Activated T-cell treated with anti-CD3 and anti-CD28 coated beads for 4 hours (primary cell): ENCODE measurements at places on chromosomes 3 and 15.

- no peak for DNase-seq
These were observed 3.0 kb downstream of the KLF13 start for GRCh38 chr15:31329640-31330010.

- no peak for DNase-seq
These were observed 708.7 kb downstream of the VGLL3 start for GRCh38 chr3:86282106-86282787.

DNA sequence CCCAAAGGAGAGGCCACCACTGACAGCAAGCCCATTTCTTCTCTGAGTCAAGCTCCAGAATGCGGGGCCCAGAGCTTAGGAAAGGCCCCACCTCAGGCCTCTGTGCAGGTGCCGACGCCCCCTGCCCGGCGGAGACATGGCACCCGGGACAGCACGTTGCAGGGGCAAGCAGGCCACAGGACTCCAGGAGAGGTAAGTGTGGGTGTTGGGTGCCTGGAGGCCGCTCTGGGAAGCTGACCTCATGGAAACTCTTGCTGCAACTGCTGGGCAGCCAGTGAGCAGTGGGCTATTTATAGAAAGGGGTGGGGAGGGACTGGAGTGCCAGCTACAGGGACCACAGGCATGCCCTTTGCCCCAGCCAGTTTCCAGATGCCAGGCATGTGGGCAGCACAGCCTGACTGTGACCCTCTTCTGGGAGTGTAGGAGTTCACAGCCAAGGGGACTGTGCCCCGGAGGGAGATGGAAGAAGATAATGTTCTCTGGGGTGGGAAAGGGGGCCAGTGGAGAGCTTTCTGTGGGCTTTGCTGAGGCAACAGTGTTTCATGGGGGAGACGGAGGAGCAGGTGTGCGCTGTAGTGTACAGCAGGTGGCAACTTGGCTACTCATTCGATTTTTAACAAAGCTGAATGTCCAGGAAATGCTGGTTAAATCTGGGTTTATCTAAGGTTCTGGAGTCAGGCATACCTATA lies 23.7 kb downstream of the ALPK3 start:
- DNase-seq: no peak

DNA sequence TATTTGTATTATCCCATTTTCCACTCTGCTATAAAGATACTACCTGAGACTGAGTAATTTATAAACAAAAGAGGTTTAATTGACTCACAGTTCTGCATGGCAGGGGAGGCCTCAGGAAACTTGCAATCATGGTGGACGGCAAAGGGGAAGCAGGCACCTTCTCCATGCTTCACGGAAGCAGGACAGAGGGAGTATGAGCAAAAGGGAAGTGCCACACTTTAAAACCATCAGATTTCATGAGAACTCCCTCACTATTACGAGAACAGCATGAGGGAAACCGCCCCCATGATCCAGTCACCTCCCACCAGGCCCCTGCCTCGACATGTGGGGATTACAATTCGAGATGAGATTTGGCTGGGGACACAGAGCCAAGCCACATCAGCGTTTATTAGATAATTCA lies 172.8 kb downstream of the NR2F2 start:
- no peak for DNase-seq

GRCh38 chr3:114829783-114830182 lies 317.3 kb downstream of the ZBTB20 start:
- no peak for DNase-seq

DNA sequence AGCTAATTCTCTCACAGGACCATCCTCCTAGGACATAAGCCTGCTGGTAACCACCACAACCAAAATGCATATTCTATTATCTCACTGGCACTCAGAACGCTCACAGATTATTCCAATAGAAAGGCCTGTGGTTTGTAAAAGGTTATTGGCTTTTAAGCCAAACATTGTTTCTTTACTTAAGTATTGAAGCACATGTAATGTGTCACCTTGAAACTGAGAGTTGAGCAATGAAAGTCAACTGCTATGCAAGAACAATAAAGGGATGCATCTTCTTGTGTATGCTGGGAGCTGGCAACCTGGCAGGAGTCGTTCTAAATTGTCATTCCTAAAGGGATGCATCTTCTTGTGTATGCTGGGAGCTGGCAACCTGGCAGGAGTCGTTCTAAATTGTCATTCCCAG lies 298.6 kb upstream of the DNAJC19 start:
- no peak for DNase-seq

DNA sequence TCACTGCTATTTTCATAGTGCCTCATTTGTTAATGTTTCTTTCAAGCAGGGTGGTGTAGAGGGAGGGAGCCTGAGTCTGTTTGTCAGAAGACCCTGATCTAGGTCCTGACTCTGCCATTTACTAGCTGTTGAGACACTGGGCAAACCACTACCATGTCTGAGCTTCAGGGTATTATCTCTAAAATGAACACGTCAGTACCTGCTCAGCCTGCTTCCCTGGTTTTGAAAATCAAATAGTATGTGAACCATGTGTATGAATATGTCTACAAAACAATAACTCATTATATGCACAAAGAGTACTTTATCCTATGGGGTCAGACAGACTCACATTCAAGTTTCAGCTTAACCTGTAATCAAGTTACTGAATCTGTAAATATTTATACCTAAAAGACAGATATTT lies 25.1 kb downstream of the SYNPR start:
- no peak for DNase-seq

GRCh38 chr15:47824147-47824546 lies 106.8 kb downstream of the SEMA6D start:
- no peak for DNase-seq

- no peak for DNase-seq
These were observed 261.1 kb upstream of the IL12A start for GRCh38 chr3:159727506-159727905.

GRCh38 chr3:173659972-173660371 lies 262.4 kb downstream of the NLGN1 start:
- no peak for DNase-seq

GRCh38 chr15:37217567-37217966 lies 117.2 kb upstream of the MEIS2 start:
- DNase-seq: no peak

DNA sequence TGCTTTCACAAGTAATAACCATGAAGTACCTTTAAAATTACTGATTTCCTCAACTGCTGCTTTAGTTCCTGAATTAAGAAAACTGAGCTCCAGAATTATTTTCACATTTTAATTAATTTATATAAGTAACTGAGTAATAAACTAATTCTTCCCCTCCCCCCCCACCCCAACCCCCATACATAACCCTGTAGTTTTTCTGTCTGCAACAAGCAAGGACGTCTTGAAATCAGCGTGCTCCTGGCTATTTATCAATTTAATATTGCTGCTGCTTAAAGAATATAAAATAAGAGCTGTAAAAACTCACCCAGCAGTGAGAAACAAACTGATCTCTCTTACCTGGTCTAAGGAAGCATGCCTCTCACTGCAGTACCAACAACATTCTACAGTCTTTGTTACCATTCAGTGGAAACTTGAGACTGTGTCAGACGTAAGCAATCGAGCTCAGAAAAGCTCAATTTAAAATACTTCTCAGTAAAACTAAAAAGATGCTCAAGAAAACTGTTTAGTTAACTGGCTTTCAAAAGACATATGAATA lies 121.0 kb downstream of the TFDP2 start:
- DNase-seq: peak; percentile 5

DNA sequence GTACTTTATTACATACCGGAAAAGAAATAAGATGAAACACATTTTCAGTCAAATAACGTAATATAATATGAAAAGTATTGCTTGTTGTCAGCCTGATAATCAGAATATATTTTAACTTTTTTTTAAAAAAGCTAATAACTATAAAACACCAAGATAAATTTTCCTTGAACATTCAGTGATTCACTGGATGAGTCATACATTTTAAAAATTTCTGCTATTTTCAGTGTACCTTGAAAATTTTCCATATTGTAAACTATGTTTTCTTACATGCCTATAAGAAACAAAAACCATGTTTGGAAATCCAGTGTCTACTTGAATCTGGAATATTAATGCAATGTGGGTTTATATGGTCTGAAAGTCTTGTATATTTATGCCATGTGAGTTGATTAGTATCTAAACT lies 36.3 kb upstream of the MEIS2 start:
- no peak for DNase-seq

GRCh38 chr3:74523811-74524210 lies 90.6 kb downstream of the CNTN3 start:
- DNase-seq: no peak

DNA sequence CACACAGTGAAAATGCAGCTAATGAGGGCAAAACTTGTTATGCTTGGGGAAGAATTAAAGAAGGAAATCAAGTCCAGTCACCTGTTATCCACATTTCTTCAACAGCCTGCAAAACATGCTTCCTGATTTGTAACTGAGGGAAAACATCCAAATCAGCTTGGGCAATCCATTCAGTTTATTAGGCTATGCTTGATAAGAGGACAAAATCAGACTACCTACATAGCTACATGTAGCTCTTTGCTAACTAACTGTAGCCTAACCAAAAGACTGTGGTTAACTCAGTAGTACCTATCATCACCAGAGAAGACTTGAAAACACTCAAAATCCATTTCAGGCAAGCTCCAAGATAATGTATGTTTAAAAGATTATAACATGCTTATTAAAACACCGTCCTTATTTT lies 436.4 kb downstream of the SHQ1 start:
- DNase-seq: no peak

- DNase-seq: no peak
These were observed 16.7 kb upstream of the WNT7A start for GRCh38 chr3:13896473-13897154.

DNA sequence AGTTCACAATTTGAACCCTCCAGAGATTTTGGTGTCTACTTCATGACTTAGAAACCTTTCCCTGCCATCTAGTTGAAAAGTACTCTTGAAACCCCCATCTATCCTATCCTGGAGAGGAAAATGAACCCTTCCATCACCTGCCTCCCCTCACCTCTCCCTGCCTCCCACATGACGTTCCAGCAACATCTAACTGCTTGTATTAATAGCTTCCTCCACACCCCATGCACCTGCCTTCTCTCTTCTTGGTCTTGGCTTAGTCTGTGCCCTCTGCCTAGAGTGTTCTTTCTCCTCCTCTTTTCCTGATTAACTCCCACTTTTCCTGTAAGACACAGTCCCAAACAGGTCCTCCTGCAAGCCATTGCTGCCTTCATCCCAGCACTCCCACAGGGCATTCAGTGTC lies 107.8 kb downstream of the LIPC start:
- DNase-seq: no peak

GRCh38 chr15:98131924-98132323 lies 171.4 kb downstream of the ARRDC4 start:
- DNase-seq: no peak
